CD4-positive, CD25-positive, alpha-beta regulatory T cell (primary cell): ENCODE measurements at places on chromosomes 1 and 21.
A peak's percentile ranks its signal among the peaks of the same experiment; 100 is the strongest.

DNA sequence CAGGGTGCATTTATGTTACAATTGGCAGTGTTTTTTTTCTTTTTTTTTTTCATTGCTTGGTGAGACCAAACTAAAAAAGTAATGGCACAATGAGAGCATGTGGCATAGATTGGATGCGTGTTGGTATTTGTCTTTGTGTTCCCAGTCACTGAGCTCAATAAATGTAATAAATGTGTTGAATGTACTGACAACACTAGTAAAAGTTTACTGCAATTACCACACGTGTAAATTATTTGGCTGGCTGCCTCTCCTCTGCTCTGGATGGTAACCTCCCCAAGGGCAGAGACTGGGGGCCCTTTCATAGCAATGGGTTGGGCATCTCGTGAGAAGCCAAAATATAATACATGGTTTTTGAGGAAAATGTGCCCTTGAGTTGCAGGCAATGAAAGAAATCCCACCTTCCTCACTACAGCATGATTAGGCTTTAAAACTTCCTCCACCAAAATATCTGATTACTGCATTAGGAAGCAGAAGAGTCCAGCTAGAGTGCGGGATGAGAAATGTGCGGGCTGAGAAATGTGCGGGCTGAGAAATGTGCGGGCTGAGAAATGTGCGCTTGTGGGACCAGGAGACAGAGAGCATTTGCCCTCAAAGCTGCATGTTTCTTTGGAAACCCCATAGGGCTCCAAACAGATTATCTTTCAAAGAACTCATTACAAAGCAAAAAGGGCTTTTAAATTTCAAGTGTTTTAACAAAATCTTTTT, 58.5 kb downstream of the CDC7 start:
- no peak overlapping the region for H3K27ac ChIP-seq
- DNase-seq, result no peak
- H3K4me1 ChIP-seq, result peaks cover 49% of the 10 kb centered on the region
- H3K36me3 ChIP-seq, result no peaks in the 10 kb centered on the region
- H3K27me3 ChIP-seq, result no peaks in the 10 kb centered on the region

DNA sequence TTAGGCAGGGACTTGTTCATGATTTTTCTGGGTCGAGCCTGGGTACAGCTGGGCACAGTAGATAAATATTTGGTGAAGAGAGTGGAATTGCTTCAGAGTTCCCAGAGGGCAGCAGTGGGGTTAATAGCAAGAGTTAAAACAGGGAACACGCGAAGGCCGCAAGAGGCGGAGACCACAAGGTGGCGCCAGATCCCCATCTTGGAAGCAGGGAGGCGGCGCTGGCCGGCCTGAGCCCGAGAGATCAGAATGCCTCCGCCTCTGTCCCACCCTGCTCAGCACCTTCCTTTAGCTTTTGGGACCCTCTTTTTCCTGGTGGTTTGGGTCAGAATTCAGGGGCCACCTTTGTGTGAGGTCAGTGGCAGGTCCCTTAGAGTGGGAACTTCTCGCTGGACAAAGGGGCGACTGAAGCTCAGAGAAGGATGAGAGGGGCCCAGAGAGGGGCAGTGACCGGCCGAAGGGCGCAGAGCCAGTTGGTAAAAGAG, 6.5 kb upstream of the PADI2 start:
- no peaks in the 10 kb centered on the region for H3K36me3 ChIP-seq
- H3K4me3 ChIP-seq, result no peak overlapping the region
- H3K27me3 ChIP-seq, result no peaks in the 10 kb centered on the region
- H3K4me1 ChIP-seq, result no peaks in the 10 kb centered on the region
- no peak overlapping the region for H3K27ac ChIP-seq
- peak; percentile 65 for DNase-seq

DNA sequence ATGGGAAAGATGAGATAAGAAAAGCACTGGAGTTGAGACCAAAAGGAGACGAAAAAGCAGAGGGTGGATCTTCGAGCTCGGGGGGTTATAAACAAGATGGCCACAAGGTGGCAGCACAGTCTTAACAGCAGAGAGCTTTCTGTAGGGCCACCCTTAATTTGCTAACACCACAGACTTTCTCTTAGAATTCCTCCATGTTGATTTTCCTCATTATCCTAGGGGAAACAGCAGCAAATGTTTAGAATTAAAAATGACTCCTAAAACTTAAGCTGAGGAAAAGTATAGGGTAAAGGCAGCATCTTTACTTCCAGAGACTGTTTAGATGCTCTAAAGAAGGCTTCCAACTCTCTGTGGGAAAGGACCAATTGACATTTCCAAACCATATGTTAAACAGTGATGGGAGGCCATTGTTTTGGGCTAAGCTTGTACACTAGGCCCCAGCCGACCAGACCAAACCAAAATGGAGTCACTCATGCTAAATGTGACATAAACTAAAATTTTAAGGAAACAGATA, 2.5 kb upstream of the APOBEC4 start:
- no peaks in the 10 kb centered on the region for H3K36me3 ChIP-seq
- DNase-seq, result peak; percentile 69
- H3K27me3 ChIP-seq, result no peaks in the 10 kb centered on the region
- peaks cover 14% of the 10 kb centered on the region for H3K4me1 ChIP-seq

- peaks cover 4% of the 10 kb centered on the region for H3K4me1 ChIP-seq
- no peak overlapping the region for H3K27ac ChIP-seq
Observed at GRCh38 chr1:58997637-58998036, 213.8 kb upstream of the JUN start.

DNA sequence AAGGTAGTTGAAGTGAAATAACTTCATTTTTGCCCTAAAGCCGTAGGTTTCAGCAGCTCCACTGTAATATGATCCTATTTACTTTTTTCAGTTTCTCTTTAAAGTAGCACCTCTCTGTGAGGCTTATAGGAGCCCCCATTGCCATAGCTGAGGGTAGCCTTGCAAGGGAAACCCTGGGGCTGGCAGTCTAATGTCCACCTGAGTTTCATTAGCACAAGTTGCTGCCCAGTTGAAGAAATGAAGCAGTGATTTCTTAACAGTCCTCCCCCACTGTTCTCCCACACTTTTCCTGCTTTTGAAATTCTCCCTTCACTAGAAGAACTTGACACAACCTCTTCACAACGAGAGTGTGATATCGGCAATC, 1.5 kb downstream of the HMCN1 start:
- H3K4me1 ChIP-seq, result peaks cover 10% of the 10 kb centered on the region
- H3K4me3 ChIP-seq, result no peak overlapping the region
- H3K27ac ChIP-seq, result no peak overlapping the region
- no peaks in the 10 kb centered on the region for H3K36me3 ChIP-seq
- H3K27me3 ChIP-seq, result peaks cover 24% of the 10 kb centered on the region

GRCh38 chr1:163320891-163321290, 863 bp upstream of the NUF2 start:
- no peaks in the 10 kb centered on the region for H3K27me3 ChIP-seq
- H3K4me1 ChIP-seq, result peaks cover 17% of the 10 kb centered on the region
- peaks cover 4% of the 10 kb centered on the region for H3K36me3 ChIP-seq
- H3K4me3 ChIP-seq, result peak overlapping the region; percentile 99

DNA sequence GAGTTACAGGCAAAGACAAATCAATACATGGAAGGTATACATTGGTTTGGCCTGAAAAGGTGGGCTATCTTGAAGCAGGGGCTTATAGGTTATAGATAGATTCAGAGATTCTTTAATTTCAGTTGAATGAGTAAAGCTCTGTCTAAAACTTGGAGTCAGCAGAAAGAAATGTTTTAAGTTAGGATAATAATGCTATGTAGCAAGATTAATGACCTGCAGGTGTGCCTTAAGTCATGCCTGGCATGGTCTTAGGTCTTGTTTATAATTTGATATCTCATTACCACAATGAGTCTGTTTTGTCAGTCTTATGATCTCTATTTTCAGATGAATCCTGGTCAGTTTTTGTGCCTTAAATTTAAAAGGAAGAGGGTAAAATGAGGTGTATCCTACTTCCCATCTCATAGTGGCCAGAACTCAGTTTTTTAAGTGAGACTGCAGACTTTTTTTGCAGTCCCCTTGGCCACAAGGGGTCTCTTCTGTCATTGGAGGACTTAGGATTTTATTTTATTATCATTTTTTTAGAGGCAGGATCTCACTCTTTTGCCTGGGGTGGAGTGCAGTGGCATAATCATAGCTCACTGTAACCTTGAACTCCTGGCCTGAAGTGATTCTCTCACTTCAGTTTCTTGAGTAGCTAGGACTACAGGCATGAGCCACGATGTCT, 21.3 kb upstream of the PGBD2 start:
- H3K27me3 ChIP-seq, result peaks cover 7% of the 10 kb centered on the region
- H3K36me3 ChIP-seq, result no peaks in the 10 kb centered on the region
- no peak for DNase-seq
- no peak overlapping the region for H3K27ac ChIP-seq

GRCh38 chr1:225811622-225812487, 1.9 kb downstream of the EPHX1 start:
- H3K27me3 ChIP-seq, result no peaks in the 10 kb centered on the region
- H3K4me3 ChIP-seq, result no peak overlapping the region
- no peak for DNase-seq
- no peak overlapping the region for H3K27ac ChIP-seq

DNA sequence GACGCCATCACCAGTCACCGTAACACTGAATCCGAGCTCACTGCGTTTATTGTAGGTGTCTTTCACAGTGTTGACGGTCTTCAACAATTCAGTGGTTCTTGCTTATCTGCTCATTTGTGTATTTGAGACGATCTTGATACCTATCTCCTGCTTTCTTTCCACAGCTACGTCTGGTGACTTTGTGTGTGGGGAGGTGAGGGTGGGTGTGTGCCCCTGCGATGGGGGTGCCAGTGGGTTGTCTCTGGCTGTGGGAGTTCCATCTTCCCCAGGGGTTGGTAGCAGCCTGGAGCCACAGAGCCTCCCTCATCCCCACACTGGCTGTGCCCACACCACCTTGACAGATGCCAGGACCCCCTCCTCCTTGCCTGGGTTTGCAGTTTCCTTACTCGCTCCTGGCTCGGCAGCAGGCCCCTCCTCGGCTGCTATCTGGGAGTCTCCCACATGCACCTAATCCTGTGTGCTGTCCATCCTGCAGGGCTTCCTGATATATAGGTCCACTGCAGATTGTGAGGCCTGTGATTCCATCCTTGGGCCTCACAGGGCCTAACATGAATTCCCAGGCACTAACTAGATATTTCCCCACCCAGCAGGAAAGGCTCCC, 6.3 kb upstream of the PARP1 start:
- H3K36me3 ChIP-seq, result no peaks in the 10 kb centered on the region
- DNase-seq, result no peak
- no peaks in the 10 kb centered on the region for H3K27me3 ChIP-seq
- H3K27ac ChIP-seq, result no peak overlapping the region
- H3K4me1 ChIP-seq, result no peaks in the 10 kb centered on the region

- H3K27ac ChIP-seq, result no peak overlapping the region
- H3K27me3 ChIP-seq, result no peaks in the 10 kb centered on the region
- DNase-seq, result no peak
- no peaks in the 10 kb centered on the region for H3K36me3 ChIP-seq
- H3K4me1 ChIP-seq, result no peaks in the 10 kb centered on the region
- no peak overlapping the region for H3K4me3 ChIP-seq
Observed at GRCh38 chr1:29864431-29865022, 628.2 kb downstream of the PTPRU start.

DNA sequence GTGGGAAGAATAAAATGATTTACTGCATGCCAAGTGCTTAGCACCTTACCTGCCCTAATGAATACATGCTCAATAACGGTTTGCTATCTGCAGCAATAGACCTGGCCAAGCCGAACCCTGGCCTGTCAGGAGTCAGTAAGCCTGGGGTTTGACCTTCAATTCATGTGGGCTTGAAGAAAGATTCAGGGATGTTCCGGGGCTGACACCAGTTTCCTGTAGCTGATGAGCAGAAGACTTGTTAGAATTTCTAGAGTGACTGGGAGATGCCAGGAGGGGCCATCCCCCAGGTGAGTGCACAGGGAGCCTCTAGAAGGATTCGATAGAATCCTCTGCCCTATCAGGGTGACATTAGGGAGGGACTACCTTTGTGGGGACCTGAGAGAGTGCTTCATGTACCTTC, 210.9 kb downstream of the HIVEP3 start:
- no peaks in the 10 kb centered on the region for H3K27me3 ChIP-seq
- no peak overlapping the region for H3K4me3 ChIP-seq
- H3K36me3 ChIP-seq, result no peaks in the 10 kb centered on the region
- no peak overlapping the region for H3K27ac ChIP-seq
- H3K4me1 ChIP-seq, result no peaks in the 10 kb centered on the region

GRCh38 chr1:36279110-36279788, 26.9 kb upstream of the SH3D21 start:
- DNase-seq, result no peak
- peaks cover 26% of the 10 kb centered on the region for H3K36me3 ChIP-seq
- H3K27me3 ChIP-seq, result no peaks in the 10 kb centered on the region

DNA sequence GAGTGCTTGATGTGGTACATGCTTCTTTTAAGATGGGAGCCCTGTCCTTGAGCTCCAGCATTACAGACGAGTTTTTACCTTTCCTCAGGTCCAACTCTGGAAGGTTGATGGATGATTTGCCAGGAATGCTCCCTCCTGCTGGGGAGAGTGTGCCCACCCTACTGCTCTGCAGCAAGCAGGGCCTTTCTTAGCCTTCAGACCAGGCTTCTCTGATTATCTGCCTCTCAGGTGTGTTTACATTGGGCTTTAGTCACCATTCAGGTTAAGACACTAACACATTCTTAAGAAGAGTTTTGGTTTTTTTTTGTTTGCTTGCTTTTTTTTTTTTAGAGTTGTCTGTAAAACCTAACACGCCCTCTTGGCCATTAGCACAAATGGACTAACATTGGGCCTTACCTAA, 301.8 kb downstream of the KCNT2 start:
- no peak overlapping the region for H3K4me3 ChIP-seq
- DNase-seq, result no peak
- H3K36me3 ChIP-seq, result no peaks in the 10 kb centered on the region
- no peak overlapping the region for H3K27ac ChIP-seq
- no peaks in the 10 kb centered on the region for H3K4me1 ChIP-seq

GRCh38 chr1:13990939-13991338, 291.0 kb downstream of the PRDM2 start:
- no peaks in the 10 kb centered on the region for H3K4me1 ChIP-seq
- no peaks in the 10 kb centered on the region for H3K36me3 ChIP-seq
- H3K4me3 ChIP-seq, result no peak overlapping the region
- no peak overlapping the region for H3K27ac ChIP-seq
- no peaks in the 10 kb centered on the region for H3K27me3 ChIP-seq
- DNase-seq, result no peak
